ENCODE measurements at places on chromosomes 5 and 9. TPM values are rescaled to one million over a fixed set of nuclear protein-coding genes. Genes with fewer than 3 reads are reported as not detected.

- DNase-seq, result no peak
Observed at GRCh38 chr5:170885809-170886208, 24.0 kb downstream of the RANBP17 start.

ABO gene
- 18.5 TPM for total RNA-seq

GRCh38 chr9:121830441-121831140 is 179.2 kb downstream of the DAB2IP start:
- no peak for DNase-seq

DNA sequence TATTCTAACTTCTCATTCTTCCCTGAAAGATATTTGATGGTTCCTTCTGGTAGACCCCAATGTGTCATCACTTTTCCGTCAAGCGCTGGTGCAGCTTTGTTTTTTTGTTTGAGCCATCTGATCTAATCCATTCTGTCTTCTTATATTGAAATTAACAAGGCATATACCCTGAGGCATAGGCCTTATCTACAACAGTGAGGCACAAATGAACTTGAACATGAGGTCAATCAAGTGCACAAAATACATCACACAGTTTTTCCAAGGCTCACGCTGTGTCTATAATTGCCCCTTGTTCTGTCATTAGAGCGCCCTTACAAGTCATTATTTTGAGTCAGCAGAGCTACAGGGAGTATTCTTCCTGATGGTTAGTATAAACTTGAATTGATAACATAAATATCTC is 406.6 kb downstream of the MAT2B start:
- DNase-seq, result no peak

PCDHB9 gene
- total RNA-seq, result 5.4 TPM

TUBB4B gene
- total RNA-seq, result 126 TPM

DNA sequence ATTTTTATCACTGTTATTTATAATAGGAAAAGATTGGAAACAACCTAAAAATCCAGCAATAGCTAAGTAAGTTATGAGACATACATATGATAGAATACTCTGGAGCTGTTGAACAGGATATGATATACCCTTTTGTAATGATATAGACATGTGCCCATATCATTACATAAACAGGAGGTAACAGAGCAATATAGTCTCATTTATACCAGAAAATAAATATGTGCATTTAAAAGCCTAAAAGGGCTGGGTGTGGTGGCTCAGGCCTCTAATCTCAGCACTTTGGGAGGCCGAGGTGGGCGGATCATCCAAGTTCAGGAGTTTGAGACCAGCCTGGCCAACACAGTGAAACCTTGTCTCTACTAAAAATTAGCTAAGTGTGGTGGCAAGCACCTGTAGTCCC is 2.3 kb upstream of the FABP6 start:
- no peak for DNase-seq

RUSC2 gene
- 41.1 TPM for total RNA-seq

- DNase-seq, result no peak
Observed at GRCh38 chr5:112480501-112480900, 61.4 kb upstream of the EPB41L4A start.

FCN2 gene
- total RNA-seq, result 0.56 TPM

DNA sequence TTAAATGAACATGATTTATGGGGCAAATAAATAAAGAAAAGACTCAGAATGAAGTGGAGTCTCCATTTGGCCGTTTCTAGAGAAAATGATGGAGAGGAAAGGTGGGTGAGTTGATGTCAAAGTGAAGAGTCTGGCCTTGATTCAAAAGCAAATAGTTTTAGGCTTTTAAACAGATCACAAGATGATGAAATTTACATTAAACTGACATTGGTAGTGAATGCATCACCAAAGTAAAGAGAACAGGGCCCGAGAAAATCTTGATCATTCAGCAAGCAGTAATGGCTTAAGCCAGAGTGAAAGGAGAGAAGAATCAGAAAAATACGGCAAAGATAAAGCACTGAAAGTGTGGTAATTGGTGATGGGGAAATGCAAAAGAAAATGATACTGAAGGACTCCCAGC is 460.0 kb upstream of the SGCD start:
- no peak for DNase-seq

PCDHGA4 gene
- 5.1 TPM for total RNA-seq

DNA sequence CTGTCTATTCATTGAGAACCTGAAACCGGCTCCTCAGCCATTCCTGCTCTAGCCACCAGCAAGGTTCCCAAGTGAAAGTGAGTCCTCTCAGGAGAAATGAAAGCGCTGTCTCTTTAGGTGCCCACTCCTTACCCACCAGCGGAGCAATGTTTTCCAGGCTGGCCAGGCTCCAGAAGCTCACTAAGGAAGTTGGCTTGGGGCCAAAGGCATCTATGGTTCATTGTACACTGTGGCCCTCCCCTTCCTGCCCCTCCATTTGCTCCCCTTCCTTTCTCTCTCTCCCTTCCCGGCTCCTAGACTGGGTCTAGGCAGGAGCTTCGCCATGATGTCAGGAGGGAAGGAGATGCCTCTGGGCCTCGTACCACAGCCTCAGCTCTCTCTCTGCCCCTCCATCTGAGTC is 1.1 kb upstream of the GABRP start:
- DNase-seq, result no peak
